Activated CD8-positive, alpha-beta T cell treated with anti-CD3 and anti-CD28 coated beads, Interleukin-2, amount 10 ng/mL, durations not matched to agents 7 days and 5 days (primary cell): ENCODE measurements at places on chromosomes 1 and 21.

DNA sequence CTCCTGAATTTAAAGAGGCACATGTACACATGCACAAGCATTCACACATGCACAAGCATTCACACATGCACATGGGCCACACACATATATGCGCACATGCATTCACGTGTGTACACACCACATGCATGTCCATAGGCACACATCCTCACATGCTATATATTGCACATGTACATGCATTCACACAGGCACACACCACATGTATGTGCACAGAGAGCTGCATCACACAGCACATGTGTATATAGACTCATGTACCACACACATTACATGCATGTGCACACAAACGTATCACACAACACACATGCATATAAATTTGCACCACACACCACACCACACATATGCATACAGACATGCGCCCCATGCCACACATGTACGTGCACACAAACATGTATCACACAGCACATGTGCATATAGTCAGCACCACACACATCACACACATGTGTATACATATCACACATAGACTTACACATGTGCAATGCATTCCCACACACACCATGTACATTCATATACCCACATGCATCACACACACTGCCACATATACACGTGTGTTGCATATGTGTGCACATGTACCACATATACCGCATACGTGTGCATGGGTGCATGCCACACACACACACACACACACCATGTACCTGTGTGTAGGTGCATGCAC, 54.6 kb upstream of the COL18A1 start:
- no peak overlapping the region for H3K27ac ChIP-seq
- H3K4me3 ChIP-seq = no peak overlapping the region
- peaks cover 11% of the 10 kb centered on the region for H3K27me3 ChIP-seq
- DNase-seq = no peak
- H3K4me1 ChIP-seq = no peaks in the 10 kb centered on the region

- no peaks in the 10 kb centered on the region for H3K36me3 ChIP-seq
- no peak overlapping the region for H3K27ac ChIP-seq
- no peaks in the 10 kb centered on the region for H3K4me1 ChIP-seq
- DNase-seq = no peak
These were observed 9.0 kb downstream of the CLCA1 start for GRCh38 chr1:86477682-86478081.

DNA sequence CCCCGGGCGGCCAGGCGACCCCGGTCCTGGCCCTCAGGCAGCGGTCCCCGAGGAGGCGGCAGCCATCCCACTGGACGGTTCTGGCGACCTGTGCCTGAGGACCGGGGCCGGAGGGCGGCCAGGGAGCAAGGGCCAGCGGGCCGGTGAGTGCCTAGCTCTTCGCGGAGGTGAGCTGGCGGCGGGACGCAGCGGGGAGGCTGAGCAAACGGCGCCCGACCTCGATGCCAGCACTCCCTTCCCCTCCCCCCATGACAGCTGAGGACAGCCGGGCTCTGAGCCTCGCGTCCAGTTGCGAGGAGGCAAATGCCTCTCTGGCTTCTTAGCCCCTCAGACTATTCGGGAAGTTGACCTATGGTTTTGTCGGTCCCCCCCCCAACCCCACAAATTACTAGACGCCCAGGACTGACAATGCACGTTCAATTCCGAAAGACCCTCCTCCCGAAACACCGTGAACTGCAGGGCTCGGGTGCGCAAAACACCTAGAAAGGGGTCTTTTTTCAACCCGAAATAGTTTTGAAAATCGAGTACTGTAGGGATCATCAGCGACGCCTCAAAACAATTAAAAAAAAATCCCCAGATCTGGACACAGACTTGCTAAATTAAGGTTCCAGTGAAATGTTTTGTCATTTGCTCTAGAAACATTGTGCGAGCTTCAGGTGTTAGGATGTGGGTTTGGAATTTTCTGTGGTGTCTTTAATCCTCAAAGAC, 8.3 kb downstream of the CDKN2C start:
- H3K4me3 ChIP-seq = peak overlapping the region; percentile 91
- H3K4me1 ChIP-seq = peaks cover 42% of the 10 kb centered on the region
- peak overlapping the region; percentile 86 for H3K27ac ChIP-seq
- H3K36me3 ChIP-seq = peaks cover 38% of the 10 kb centered on the region
- H3K27me3 ChIP-seq = peaks cover 14% of the 10 kb centered on the region

- H3K36me3 ChIP-seq = no peaks in the 10 kb centered on the region
- DNase-seq = no peak
- H3K27ac ChIP-seq = no peak overlapping the region
- peaks cover 15% of the 10 kb centered on the region for H3K4me1 ChIP-seq
- no peak overlapping the region for H3K4me3 ChIP-seq
- H3K27me3 ChIP-seq = no peaks in the 10 kb centered on the region
These were observed 183.7 kb downstream of the VAV3 start for GRCh38 chr1:107781245-107781644.

GRCh38 chr1:51819810-51820209, 58.7 kb downstream of the NRDC start:
- H3K27ac ChIP-seq = no peak overlapping the region
- no peak overlapping the region for H3K4me3 ChIP-seq
- DNase-seq = no peak

- DNase-seq = no peak
- H3K4me3 ChIP-seq = no peak overlapping the region
- H3K36me3 ChIP-seq = no peaks in the 10 kb centered on the region
- H3K27ac ChIP-seq = no peak overlapping the region
- H3K4me1 ChIP-seq = peaks cover 13% of the 10 kb centered on the region
These were observed 6.5 kb downstream of the FCGR2A start for GRCh38 chr1:161511756-161512060.

DNA sequence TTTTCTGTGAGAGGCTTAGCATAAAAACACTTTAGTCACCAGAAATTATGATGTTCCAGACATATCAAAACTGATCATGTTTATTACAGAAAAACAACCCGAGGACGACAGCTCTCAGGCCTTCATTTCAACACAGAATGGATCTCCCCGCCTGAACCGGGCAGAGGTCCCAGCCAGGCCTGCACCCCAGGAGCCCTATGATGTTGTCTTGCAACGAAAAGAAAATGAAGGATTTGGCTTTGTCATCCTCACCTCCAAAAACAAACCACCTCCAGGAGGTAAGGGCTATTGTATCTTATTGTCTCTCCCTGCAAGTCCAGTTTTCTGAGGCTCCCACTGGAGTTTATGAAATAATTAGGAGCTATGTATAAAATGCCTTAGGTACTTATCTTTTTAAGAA, 105.5 kb downstream of the PHTF1 start:
- H3K27me3 ChIP-seq = no peaks in the 10 kb centered on the region
- no peaks in the 10 kb centered on the region for H3K4me1 ChIP-seq
- no peak overlapping the region for H3K4me3 ChIP-seq
- H3K36me3 ChIP-seq = no peaks in the 10 kb centered on the region
- H3K27ac ChIP-seq = no peak overlapping the region

DNA sequence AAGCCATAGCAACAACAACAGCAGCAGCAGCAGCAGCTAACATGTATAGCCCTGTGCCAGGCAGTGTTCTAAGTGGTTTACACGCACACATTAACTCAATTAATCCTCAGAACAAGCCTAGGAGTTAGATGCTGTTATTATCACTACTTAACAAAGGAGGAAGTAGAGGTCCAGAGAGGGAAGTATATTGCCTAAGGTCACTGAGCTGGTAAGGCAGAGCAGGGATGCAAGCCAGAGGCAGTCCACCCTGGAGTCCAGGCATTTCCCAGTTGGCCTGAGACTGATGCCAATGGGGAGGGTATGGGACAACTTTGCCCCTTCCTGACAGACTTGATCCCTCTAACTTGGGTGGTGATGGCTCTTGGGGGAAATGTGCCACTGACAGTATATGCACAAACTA, 6.8 kb downstream of the CDC14A start:
- H3K4me3 ChIP-seq = no peak overlapping the region
- H3K27me3 ChIP-seq = no peaks in the 10 kb centered on the region
- H3K36me3 ChIP-seq = peaks cover 68% of the 10 kb centered on the region
- no peak overlapping the region for H3K27ac ChIP-seq
- H3K4me1 ChIP-seq = peaks cover 68% of the 10 kb centered on the region
- DNase-seq = no peak

GRCh38 chr1:31587720-31588423, 11.6 kb downstream of the TINAGL1 start:
- no peak overlapping the region for H3K27ac ChIP-seq
- no peaks in the 10 kb centered on the region for H3K36me3 ChIP-seq
- DNase-seq = peak; percentile 63
- H3K4me3 ChIP-seq = no peak overlapping the region

DNA sequence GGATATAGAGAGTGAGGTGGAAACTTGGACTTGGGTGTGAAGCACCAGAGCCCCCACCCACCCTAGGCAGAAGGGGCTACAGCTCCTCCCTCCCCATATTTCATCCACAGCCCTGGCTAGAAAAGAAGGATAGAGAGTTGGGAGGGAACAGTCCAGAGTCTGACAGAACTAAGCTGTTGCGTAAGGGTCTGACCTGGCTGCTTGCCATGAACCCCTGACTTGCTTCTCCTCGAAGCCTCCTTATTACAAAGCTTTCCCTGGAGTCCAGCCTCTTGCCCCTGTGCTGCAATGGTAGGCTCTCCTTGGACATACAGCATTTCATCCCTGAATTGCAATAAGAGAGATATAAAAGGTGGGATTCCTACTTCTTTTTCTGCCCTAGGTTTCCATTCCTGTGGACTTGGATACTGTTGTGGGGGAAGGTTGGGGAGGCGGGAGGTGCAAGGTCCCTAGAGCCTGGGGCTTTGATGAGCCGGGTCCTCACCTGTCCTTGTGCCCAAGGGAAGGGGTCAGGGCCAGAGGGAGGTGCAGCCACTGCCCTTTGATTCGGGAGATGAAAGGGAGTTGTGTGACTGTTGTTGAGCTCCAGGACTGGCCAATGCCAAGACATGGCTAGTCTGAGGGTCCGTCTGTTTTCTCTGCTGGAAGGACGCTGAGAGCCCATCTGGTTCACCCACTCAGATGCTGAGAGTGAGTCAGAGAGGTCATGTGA, 2.7 kb downstream of the RHBG start:
- DNase-seq = no peak
- H3K4me3 ChIP-seq = no peak overlapping the region
- no peak overlapping the region for H3K27ac ChIP-seq
- peaks cover 48% of the 10 kb centered on the region for H3K27me3 ChIP-seq

GRCh38 chr1:26164036-26164860, 4.5 kb downstream of the C1orf232 start:
- peak; percentile 55 for DNase-seq
- peaks cover 30% of the 10 kb centered on the region for H3K27me3 ChIP-seq
- peaks cover 22% of the 10 kb centered on the region for H3K4me1 ChIP-seq

DNA sequence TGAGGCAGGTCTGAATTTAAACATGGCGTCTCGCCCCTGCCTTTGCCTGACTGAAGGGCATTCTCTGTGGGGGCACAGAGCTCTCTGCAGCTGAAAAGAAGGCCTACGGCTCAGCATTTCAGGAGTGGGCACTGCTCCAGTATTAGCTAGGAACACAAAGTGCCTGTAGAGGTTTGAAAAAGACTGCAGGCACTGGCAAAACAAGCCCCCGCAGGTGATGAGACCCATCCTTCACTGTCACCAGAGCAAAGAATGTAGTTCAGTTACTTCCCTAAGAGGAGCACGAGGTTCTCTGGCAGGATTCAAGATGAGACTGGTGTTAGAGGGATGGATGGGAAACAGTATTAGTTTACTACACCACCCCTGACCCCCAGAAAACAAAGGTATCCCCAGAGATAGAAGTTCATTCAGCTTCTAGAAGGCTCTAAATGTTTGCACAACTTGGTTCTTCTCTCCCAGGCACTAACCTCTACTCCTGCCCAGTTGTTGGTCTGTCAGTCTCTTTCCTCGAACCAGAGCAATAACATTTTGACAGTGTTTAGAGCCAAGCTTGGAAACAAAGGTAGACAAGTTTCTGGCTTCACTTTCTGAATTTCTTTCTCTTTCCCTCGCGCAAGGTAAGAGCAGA, 101.9 kb upstream of the KCNE2 start:
- DNase-seq = no peak
- peaks cover 15% of the 10 kb centered on the region for H3K27me3 ChIP-seq
- no peak overlapping the region for H3K4me3 ChIP-seq

DNA sequence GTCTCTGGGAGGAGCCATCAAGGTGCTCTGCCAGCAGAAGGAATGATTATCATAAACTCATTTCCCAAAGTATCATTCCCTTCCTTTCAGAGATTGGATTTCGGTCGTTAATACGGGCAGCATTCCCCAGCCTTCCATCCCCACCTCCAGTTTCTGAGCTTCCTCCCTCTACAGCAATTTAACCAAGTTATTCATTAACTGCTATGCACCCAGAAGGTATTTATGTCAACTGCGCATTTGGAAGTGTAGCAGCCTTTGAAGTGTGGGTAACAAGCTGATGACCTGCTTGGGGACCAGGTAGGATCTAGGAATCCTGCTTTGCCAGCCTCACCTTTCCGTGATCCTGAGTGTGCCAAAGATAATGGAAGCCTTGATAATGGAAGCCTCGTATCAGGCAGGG, 172.4 kb upstream of the IGSF21 start:
- H3K27ac ChIP-seq = no peak overlapping the region
- H3K36me3 ChIP-seq = no peaks in the 10 kb centered on the region
- no peaks in the 10 kb centered on the region for H3K27me3 ChIP-seq
- DNase-seq = no peak
- no peaks in the 10 kb centered on the region for H3K4me1 ChIP-seq

DNA sequence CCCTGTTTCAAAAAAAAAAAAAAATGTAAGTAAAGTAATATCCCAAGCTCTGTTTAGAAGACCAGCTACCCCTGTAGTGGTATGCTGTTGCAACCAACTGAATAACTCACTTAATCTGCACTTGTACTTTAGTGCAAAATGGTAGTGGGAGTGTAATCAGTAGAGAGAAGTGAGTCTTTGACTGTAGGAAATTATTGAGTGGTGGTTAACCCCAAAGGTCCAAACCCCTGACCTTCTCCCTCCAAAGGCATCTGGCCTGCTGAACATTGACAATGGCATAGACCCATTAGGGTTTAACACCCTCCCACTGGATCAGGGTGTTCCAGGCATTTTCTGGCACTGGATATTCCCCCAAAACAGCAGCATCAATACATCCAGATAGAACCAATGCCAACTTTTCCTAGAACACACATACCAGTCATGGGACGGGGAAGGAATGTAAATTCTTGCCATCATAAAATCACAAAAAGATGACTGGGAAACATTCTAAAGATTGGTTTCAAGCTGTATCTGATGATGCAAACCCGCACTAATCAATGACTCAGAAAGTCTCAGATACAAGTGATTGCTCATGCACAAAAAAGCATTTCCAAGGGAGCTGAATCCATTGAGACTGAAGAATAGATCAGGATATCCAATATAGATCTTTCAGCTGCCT, 110.3 kb downstream of the MRPL39 start:
- no peak overlapping the region for H3K27ac ChIP-seq
- peaks cover 10% of the 10 kb centered on the region for H3K36me3 ChIP-seq
- no peaks in the 10 kb centered on the region for H3K27me3 ChIP-seq
